ENCODE measurements at places on chromosomes 6 and 20.
A peak's percentile ranks its signal among the peaks of the same experiment; 100 is the strongest.

GRCh38 chr6:5157621-5158138, 72.5 kb downstream of the PPP1R3G start:
- DNase-seq: no peak

DNA sequence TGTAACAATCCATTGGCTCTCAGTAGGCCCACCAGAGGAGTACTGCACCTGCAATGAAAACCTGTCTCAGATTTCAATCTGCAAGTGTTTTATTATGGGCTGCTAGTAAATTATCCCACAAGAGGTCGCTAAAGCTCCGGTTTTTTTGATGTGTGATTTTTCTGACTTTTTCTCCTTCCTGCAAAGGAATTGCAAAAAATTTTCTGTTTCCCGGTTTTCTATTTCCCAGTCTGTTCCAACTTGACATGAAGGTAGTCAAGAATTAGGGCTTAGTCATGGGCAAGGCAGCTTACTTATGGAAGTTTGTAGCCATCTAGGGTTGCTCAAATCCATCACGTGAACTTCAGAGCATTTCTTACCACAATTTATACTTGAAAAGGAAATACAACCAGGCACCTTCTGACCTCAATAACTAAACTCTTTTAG, 38.5 kb upstream of the AHI1 start:
- peak; percentile 77 for DNase-seq

DNA sequence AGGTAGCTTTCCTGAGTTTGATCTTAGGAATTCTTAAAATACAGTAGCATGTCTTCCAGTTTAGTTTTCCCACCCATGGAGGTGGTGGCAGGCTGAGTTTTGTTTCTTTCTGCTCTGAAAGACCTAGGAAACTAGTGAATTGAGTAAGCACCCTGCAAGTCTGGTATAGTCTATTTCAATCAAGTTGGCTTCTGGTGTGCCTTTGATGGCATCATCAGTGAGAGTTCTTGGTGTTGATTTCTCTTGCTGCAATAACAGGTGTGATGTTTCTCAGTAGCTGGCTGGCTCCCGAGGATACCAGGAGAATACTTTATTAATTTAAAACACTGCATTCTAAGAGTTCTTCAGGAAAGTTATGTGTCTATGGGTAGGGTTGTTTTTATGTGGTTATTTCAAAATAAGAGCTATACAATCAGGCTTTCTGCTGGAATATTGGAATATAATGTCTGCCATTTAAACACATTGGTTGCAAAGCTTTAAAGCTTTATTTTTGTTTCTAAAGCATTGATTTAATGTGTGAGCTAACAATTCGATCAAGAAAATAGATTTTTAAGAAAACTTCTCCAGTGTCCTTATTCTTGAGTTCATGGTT, 19.0 kb downstream of the VAPB start:
- DNase-seq: no peak

DNA sequence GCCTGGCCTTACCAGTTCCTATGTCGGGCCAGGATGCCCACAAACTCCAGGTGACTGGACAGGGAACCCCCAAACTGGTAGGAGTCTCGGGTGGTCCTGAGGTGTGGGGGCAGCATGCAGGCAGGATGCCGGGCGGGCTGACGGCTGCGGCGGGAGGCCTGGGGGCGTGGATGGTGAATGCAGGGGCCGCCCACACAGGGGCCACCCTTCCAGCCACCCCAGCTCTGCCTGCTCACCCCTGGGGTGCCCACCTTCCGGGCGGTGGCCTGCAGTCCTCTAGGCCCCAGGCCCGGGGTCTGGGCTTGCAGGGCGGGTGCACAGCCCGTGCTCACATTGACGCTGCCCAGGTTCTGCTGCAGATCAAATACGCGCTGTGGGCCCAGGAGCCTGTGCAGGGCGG, 8.4 kb downstream of the ADRM1 start:
- no peak for DNase-seq

- DNase-seq: no peak
These were observed 24.6 kb upstream of the MLN start for GRCh38 chr6:33828452-33828763.

GRCh38 chr6:156395276-156395675, 381.9 kb upstream of the ARID1B start:
- no peak for DNase-seq

DNA sequence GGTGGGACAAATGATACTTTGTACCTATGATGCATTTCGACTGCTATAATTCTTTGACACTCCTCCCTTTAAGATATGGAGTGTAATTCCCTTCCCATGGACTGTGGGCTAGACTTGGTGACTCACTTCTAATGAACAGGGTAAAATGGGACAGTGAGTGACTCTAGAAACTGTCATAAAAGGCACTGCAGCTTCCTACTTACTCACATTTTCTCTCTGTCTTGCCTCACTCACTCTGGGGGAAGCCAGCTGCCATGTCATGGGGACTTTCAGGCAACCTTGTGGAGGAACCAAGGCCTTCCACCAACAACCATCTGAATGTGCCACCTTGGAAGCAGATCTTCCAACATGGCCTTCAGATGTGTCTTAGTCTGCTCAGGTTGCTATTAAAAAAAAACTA, 12.9 kb upstream of the GFOD1 start:
- DNase-seq: no peak

DNA sequence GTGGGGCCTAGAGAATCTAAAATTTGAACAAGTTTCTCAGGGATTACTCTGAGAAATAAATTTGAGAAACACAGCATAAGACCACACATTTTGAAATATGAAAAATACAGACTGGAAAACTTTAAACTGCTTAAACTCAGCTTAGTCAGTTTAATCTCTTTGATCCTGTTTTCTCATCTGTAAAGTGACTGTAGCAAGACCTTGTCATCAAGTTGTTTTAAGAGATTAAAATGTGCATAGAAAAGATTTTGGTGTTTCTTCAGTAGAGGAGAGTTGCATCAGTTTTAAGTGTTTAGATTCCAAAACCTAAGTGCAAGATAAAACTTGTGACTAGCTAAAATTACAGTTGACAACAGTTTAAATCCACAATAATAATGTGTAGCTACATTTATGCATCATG, 8.1 kb upstream of the BCKDHB start:
- no peak for DNase-seq

Measured in AG09319 (cell line).